NCI-H1436 treated with DMSO at 0.1 percent for 48 hours (cell line): ENCODE measurements at places on chromosomes 11 and 22.

- DNase-seq: no peak
These were observed 4.2 kb downstream of the LGALS1 start for GRCh38 chr22:37679670-37680069.

DNA sequence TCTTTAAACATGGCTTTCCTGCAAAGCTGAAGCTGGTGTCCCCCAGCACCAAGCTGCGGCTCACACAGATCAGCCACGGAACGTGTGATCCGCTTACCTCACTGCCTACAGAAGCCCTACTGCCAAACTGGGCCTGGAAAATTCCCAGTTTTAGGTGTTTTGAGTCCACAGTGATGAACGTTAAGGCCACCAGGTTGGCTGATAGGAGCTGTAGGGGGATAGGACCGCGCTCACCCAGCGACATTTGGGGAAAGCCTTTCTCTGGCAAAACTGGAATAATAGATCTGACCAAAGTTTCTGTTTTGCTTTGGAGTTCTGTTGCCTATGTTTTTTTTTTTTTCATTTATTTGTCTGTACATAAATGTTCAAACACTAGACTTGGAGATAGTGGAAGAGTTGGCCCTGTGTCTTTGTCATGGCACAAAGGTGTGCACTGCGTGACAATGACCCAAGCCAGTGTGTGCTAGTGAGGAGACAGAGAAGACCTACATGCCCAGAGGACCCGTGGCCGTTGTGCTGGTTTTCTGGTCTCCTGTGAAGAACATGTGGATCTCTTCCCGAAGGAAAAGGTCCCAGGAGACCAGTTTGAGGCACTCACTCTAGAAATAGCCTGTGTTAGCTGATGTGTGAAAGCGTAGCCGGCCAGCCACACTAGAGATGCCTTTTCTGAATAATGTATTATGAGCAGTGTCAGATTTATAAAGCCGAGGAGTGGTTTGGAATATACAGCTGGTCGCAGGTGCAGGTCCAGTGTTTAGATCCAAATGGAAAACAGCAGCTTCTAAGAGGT is 15.0 kb downstream of the ASPHD2 start:
- no peak for DNase-seq

GRCh38 chr22:38034278-38034882 is 22.8 kb upstream of the PICK1 start:
- no peak for DNase-seq

- no peak for DNase-seq
These were observed 20.1 kb downstream of the CSRP3 start for GRCh38 chr11:19181531-19182261.
